Muscle of leg (tissue), 16 donors: ENCODE measurements at places on chromosomes 2 and 18. TPM values are rescaled to one million over a fixed set of nuclear protein-coding genes. Genes with fewer than 3 reads are reported as not detected.

Gene MC4R
- 0.62 TPM for total RNA-seq

Gene TMEM198
- total RNA-seq, result 1.2 TPM

DNA sequence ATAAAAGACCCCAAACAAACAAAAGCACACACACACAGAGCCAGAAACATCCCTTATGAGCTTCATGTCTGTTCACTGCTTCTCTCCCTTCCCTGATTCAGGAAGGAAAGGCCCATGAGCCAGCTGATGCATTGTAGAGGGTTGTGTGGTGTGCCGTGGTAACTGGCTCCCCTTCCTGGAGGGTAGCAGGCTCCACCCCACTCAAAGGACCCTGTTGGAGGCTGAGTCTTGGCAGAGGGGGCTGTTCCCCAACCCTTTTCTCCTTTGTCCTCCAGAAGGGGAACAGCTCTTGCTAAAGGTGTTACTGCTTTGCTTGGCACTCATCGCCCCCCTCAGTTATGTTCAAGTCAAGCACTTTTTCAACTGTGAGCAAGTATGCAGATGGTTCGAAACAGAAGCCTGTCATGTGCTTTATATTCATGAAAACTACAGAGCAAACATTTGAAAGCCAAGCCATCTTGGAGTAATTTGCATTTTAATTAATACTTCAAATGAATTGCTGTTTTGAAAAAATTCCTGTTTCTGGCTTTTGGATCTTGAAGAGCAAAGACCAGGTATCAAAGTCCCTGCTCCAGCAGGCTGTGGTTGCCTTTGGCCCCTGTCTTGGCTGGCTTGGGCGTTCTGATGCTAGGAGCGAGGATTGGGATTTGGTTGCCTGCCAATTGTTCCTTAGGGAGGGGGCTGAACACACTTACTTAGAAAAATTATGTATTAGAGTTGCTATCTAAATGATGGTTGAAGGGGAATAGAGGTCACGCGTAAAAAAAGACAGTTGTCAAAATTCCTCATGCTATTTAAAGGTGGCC is 267.8 kb downstream of the TSN start:
- peak; percentile 65 for DNase-seq

GRCh38 chr18:7953095-7953958 is 386.2 kb downstream of the PTPRM start:
- DNase-seq, result no peak

GRCh38 chr18:37452682-37453385 is 112.8 kb downstream of the CELF4 start:
- no peak for DNase-seq

DNA sequence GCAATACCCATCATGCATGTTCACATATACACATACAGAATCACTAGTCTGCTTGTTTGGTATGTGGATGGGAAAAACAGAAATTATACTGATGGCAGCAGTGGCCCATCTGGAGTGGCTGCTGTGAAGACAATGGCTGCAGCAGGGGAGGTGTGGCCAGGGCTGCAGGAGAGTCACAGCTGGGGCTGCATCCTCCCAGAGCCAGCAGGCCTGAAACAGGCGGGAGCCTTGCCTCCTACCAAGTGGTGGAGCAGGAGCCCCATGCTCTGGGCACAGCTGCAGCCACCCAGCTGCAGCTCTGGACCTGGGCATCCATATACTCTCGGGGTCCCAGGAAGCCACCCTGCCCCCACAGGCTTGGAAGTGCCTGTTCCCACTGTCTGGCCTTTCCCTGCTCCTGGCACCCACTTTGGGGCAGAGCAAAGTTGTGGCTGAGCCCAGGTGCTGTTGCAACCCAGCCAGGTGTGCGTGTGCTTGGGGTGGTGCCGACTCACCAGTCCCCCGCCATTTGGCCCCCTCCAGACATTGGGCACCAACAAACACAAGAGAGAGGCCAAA is 136.6 kb downstream of the SPAG16 start:
- DNase-seq, result no peak
